Mucosa of descending colon (tissue), 3 donors: ENCODE measurements at places on chromosomes 1 and 21.

- DNase-seq: no peak
These were observed 64.1 kb upstream of the NTPCR start for GRCh38 chr1:232886271-232886670.

DNA sequence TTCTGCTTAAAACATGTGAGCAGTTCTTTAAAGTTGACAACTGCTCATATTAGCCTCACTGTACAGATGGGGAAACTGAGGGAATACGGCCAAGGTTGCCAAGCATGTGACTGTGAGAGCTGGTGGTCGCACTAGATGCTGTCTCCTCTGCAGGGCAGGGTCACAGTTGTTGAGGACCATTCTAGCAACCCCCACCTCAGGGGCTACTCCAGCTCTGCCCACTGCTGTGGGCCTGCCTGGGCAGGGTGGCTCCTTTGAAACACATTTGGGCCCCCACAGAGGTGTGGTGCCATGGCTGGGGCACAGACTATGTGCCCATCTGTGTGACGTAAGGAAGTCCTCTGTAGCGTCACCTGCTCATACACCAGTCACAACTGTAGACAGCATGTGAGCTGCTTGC, 779 bp downstream of the THEM5 start:
- DNase-seq: no peak

- DNase-seq: no peak
These were observed 15.1 kb downstream of the KIAA1614 start for GRCh38 chr1:180927841-180928240.

DNA sequence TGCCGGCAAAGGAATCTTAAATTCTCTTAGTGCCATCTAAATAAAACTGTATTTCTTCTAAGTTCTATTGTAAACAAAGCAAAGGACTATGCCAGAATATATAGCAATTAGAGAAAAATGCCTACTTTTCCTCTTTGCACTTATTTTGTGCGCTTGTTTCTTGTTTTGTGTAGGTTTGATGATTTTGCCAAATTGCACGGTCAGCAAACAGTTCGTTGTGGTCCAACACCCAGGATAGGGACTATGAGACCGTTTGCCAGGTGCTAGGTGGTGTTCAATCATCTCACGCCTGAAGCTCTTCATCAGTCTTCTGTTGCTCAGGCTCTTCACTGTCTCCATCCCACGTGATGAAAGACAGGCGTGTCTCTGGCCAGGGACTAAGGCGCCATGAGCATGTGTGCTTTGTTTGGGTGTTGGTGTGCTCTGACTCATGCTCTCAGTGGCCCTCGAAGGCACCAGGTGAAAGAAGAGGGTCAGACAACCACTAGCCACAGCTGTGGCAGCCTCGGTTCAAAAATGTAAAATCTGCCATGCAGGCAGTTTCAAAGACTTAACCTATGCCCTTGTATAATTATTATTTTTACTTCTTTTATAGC, 36.9 kb upstream of the KCNE1 start:
- no peak for DNase-seq
